ENCODE measurements at places on chromosomes 4 and X.

DNA sequence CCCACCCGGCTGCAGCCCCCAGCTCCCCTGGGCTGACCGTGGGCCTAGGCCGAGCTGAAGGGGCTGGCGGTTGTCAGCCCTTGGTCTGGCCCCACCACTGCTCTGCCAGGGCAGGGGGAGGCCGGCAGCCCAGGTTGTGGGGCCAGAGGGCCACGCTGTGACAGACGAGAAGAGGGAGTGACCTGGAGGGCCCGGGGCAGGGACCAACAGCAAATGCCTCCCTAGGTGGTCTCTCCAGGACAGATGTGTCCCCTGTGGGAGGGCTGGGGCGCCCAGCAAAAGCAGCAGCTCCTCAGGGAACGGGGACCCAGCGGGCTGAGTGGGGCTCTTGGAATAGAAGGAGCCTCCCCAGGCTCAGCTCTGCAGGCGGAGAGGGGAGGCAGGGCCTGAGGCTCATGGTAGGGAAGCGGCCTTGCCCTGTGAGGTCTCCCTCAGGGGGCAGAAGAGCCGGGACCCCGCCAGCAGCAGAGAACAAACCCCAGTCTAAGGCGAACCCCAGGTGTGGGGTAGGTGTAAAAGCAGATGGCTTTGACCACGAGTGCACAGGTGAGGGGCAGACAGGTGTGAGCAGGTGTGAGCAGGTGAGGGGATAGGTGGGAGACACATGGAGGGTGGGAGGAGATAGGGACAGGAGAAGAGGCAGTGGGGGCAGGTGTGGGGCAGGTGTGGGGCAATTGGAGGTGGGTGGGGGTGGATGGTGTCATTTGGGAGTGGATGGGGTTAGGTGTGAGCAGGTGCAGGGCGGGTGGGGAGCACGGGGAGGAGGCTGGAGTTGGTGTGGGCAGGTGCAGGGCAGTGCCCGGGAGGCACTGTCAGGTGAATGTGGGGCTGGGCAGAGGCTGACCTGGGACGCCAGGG, 34.1 kb upstream of the SPON2 start:
- DNase-seq = no peak

DNA sequence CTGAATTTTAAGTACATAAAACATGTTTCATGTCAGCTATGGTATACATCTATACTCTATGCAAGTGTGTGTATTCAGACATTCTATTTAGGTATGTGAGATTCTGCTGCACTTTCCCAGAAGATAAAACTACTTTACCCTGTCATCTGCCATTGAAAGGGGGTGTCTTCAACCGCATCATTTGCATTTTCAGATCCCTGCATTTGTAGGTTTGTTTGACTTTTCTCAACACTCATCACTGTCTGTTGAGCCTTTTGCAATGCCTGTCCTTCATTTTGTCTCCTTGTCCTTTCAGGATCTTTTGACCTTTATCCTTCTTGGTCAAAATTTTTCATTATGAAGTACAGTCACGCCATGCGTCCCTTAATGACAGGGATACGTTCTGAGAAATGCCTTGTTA, 103.5 kb downstream of the TMA16 start:
- DNase-seq = no peak

GRCh38 chr4:31474221-31474620, 754.1 kb downstream of the PCDH7 start:
- no peak for DNase-seq

- DNase-seq = no peak
Measured at GRCh38 chr4:183658362-183659028, 490 bp downstream of the RWDD4 start.

DNA sequence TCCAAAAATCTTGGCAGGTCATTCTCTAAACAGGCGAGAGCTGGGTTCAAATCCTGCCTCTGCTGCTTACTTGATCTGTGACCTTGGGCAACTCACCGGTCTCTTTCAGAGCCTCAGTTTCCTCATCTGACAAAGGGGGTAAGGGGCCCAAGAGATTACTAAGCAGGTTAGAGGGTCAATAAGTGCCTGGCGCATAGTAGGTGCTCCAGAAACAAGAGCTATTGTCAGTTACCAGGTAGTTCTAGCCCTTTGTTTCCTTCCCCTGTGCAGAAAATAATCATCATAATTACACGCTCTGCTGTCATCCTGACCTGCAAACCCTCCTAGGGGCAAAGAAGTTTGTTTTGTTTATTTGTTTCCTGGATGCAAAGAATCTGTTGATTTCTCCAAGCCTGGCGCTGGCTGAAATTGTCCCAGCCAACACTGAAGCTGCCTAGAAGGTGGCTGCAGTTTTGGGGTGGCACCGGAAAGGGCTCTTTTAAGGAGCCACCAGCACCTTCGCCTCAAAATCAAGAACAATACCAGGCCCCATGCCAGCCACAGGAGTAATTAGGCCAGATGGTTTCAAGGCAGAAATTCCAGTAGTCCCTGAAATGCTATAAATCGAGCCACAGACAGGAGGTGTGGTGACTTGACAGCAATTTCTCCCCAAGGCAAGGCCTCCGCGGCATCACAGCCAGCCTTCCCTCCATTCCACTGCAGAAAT, 10.2 kb upstream of the KIAA0232 start:
- DNase-seq = no peak

- no peak for DNase-seq
Measured at GRCh38 chr4:123950530-123950929, 553.9 kb downstream of the SPRY1 start.

DNA sequence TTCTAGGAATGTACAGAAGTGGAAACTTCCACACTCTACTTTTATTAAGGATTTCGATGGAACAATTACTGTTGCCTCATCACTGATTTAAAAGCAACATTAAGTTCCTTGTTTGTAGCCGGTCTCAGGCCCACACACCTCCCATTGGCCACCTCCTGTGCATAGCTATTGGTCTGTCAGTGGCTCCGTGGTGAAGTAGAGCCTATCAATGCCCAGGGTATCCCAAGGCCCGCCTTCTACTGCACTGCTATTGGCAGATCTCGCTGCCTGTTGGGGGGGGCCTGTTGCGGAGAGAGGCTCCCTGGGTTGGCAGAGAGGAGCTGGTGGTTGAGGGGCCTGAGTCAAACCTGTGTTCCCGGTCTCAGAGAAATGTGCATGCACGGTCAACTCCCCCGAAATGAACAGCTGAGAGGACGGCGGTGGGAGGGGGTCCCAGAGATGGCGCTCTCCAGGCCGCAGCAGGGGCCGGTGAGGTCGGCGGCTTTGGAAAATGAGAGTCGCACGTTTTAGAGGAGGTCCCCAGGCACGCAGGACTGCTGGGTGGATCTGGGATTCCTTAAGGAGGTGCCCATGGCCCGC, 4.9 kb upstream of the ARAF start:
- peak; percentile 60 for DNase-seq

- DNase-seq = no peak
Measured at GRCh38 chr4:188268131-188268908, 129.1 kb downstream of the TRIML1 start.

DNA sequence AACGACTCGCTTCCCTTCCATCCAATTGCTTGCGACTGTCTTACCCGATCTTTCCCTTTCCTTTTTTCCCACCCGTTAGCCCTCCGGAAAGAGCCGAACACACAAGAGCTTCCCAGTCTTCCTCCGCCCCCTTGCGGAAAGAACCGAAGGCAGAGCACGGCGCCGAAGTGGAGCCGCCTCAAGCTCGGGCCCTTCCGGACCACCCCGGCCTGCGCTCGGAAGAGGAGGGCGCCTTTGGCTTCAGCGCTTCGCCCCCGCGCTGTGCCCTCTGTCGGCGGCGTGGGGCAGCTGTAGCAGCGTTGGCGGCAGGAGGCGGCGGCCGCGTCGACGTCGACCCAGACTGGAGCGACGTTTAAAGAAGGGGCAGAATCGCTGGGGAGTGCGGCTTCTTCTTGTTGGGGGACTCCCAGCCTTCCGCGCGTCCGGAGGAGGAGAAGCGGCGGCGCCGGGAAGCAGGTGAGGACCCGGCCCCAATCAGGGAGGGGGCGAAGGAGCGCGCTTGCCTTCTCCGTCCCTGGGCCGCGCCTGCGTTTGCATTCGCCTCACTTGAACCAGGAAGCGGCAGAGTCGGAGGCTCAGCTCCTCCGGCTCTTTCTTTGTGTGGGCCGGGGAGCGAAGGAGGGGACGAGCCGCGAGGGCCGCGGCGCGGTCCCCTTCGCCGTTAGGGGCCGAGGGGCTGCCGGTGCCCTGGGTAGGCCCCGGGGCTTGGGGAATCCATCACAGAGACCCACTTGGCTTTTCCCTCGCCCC, at the start of gene ZBTB33:
TSS of gene ZBTB33 (plus strand) at position 291 of the 750 bp plus-strand sequence. CDS start 2,604 bp downstream, outside the sequence.
- peak; percentile 58 for DNase-seq

DNA sequence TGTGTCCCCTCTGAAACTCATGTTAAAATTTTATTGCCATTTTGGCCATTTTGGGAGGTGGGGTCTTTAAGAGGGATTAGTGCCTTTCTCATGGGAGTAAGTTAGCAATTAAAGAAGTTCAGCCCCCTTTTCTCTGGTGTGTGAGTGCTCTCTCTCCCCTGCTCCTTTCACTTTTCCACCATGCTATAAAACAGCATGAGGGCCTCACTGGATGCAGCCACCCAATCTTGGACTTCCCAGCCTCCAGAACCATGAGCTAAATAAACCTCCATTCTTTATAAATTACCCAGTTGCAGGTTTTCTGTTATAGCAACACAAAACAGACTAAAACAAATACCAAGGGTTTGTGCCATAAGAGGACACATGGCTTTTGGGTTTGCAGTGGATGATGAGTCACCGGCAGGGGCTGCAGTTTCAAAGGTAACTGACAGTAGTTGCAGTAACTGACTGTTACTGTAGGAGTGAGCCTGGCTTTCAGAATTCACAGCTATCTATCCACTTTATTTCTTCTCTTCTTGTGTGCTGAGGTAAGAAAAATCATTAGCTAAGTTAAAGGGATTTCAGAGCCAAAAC, 121.5 kb downstream of the PPEF1 start:
- DNase-seq = no peak

All from activated naive CD8-positive, alpha-beta T cell treated with anti-CD3 and anti-CD28 coated beads, Interleukin-2, amount 50 U/mL, for 16 hours (primary cell).